ENCODE measurements at places on chromosomes 3 and 15. TPM values are rescaled to one million over a fixed set of nuclear protein-coding genes. Genes with fewer than 3 reads are reported as not detected.
A peak's percentile ranks its signal among the peaks of the same experiment; 100 is the strongest.

GRCh38 chr3:193014902-193015301 lies 97.2 kb upstream of the MB21D2 start:
- no peak for DNase-seq

DNA sequence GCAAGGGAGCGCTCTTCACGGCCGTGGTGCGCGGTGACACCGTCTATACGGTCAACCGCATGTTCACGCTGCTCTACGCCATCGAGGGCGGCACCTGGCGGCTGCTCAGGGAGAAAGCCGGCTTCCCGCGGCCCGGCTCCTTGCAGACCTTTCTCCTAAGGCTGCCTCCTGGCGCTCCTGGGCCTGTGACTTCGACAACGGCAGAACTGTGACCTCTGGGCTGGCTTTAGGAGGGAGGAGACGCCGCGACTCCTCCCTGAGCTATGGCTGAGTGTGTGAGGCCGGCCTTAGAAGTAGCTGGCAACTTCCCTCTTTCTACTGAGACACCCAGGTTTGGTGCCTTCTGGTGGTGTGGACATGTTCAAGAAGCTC lies 1.4 kb downstream of the KBTBD13 start:
- peak; percentile 80 for DNase-seq

DNA sequence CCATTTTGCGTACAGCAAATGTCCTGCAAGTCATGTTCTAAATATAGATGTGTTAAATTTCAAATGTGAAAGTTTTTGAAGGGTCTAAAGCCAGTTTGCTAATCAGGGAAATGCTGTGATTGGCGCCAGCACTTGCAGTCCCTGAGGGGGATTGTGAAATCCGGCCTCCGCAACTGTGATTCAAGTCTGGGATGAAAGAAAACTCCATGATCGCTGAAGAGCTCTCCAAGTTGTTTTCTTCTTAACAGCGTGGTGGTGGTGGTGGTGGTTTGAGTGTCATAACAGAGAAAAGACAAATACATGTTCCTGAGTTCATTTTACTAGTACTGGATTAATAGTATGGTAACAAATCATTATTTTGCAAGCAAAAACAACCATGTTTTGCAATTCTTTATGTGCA lies 51.8 kb downstream of the MITF start:
- DNase-seq, result no peak

DNA sequence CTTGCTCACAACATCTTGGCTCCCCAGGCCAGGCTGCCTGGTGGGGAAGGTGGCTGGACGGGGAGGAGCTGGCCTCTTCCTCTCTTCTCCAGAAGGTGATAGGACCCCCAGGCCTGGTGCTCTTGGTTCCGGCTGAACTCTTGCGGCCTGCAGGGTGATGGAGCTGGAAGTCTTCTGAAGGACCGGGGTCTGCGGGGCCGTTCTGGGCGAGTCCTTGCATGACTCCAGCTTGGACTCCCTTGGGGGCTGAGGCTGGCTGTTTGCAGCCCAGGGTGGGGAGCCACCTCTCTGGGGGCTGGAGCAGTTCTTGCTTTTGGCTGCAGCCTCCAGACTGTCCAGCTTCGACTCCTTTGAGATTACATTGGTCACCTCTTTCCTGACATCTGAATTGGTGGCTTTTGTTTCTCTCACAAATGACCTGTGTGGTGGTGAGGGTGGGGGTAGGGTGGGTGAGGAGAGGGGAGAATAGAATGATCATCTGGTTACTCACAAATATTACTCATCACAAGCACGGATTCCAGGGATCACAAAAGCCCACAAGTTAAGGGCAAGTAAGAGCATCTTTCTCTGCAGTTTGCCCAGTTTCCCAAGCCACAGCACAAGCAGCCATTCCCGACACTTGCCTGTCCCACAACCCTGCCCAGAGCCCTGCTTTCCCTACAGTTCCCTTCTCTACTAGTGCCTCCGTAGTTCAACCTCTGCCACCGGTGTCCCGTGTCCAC lies 149.1 kb upstream of the HACD2 start:
- DNase-seq, result no peak

- no peak for DNase-seq
Observed at GRCh38 chr3:43217633-43218032, 68.7 kb upstream of the SNRK start.

GRCh38 chr3:16369885-16370284 lies 104.9 kb downstream of the OXNAD1 start:
- DNase-seq, result no peak

- DNase-seq, result no peak
Observed at GRCh38 chr15:42387603-42388002, 28.3 kb downstream of the CAPN3 start.

GRCh38 chr3:103787164-103787871 lies 1352.5 kb downstream of the ZPLD1 start:
- DNase-seq, result no peak

GRCh38 chr15:29522373-29523276 lies 253.0 kb upstream of the NSMCE3 start:
- peak; percentile 30 for DNase-seq

DNA sequence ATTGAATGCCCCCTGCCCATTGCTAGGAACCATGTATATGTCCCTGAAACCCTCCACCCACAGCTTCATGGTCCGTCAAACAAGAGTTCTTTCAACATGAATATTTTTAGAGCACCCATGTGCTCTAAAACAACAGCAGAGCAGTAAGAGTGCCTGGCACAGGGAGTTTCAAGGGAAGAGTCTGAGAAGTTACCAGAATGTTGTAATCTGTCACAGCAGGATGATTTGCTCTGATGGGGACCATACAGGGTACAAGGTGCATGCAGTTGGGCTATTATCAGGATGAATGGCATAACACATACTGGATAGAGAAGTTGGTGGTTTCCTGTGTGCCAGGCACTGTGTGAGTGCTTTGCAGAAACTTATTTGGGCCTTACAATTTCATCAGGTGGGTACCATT lies 27.8 kb upstream of the FLNB start:
- no peak for DNase-seq

- DNase-seq, result no peak
Observed at GRCh38 chr15:62323353-62323890, 158.3 kb upstream of the C2CD4B start.

Gene HRG
- polyA plus RNA-seq, result 22.8 TPM

Gene RLBP1
- not detected for polyA plus RNA-seq

Gene CLDN16
- polyA plus RNA-seq, result 28.4 TPM
